ENCODE measurements at places on chromosomes 7 and 10. TPM values are rescaled to one million over a fixed set of nuclear protein-coding genes. Genes with fewer than 3 reads are reported as not detected.
A peak's percentile ranks its signal among the peaks of the same experiment; 100 is the strongest.

DNA sequence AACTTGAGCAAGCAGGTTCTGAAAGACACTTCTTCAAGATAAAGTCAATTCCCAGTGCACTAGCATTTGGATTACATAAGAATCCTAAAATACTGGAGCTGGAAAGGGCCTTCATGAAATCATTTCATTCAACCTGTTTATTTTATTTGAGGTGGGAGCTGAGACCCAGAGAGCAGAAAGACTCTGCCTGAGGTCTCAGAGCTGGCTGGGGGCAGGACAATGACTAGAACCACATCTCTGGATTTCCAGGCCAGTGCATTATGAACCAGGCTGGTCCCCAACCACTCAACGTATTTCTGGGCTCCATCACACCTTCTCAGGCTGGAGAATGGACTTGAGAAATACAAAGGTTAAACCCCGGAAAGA lies 8.4 kb downstream of the ANXA11 start:
- H3K4me3 ChIP-seq: peak overlapping the region; percentile 45
- no peaks in the 10 kb centered on the region for H3K27me3 ChIP-seq
- H3K4me1 ChIP-seq: peaks cover 85% of the 10 kb centered on the region
- H3K27ac ChIP-seq: peak overlapping the region; percentile 95
- H3K36me3 ChIP-seq: peaks cover 53% of the 10 kb centered on the region

The RPEL1 gene
- total RNA-seq: not detected

DNA sequence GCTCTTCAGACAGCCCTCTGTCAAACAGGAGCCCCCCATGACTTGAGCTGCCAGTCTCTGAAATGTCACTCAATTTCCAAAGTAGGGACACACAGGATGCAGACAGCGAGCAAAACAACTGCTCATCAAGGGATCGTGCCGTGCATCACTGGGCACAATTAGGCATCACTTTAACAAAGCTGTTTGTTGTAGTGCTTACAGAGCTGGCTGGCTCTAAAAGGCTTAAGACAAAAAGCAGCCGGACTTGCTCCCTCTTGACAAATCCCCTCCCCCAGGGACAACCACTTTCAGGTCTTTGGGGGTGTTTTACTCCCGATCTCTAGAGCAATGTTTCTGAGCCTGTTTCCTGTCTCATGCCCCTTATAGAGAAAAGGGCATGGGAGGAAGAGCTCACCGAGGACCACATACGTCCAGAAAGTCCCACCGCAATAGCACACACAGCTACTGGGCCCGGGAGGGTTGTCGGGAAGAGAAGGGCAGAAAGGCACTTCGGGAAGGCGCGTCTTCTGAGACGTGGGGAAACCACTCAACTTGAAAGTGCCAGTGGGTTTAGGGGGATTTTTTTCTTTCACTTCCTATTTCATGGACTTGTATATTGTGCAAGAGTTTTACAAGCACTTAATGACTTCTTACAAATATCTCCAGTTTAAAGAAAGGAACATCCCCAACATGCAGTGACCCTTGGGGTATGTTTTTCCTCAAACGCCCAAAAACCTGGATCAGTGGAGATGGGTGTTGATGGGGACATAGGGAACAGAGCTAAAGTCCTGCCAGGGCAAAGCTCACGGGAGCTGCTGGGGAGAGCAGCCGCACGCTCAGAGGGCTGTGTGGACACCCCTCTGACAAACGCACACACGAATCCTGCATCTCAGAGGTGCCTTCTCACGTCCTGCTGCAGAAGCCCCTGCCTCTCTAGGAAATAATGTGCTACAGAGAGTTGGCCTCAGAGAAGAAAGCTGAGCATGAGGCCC lies 27.1 kb downstream of the LRRC20 start:
- peaks cover 24% of the 10 kb centered on the region for H3K4me1 ChIP-seq
- peak overlapping the region; percentile 7 for H3K4me3 ChIP-seq
- H3K36me3 ChIP-seq: no peaks in the 10 kb centered on the region
- peak; percentile 50 for DNase-seq
- no peaks in the 10 kb centered on the region for H3K27me3 ChIP-seq
- peak overlapping the region; percentile 69 for H3K27ac ChIP-seq

- no peaks in the 10 kb centered on the region for H3K36me3 ChIP-seq
- DNase-seq: no peak
Measured at GRCh38 chr10:4535521-4535920, 290.5 kb upstream of the AKR1E2 start.

- H3K27ac ChIP-seq: no peak overlapping the region
- no peak for DNase-seq
- no peaks in the 10 kb centered on the region for H3K36me3 ChIP-seq
Measured at GRCh38 chr10:4639960-4640359, 186.0 kb upstream of the AKR1E2 start.

GRCh38 chr10:106399112-106399511 lies 765.4 kb downstream of the SORCS1 start:
- no peak overlapping the region for H3K4me3 ChIP-seq
- no peaks in the 10 kb centered on the region for H3K36me3 ChIP-seq
- no peak overlapping the region for H3K27ac ChIP-seq

The HOGA1 gene
- not detected for total RNA-seq

GRCh38 chr10:16234916-16235315 lies 201.9 kb upstream of the PTER start:
- peaks cover 2% of the 10 kb centered on the region for H3K27me3 ChIP-seq
- no peak for DNase-seq
- H3K4me1 ChIP-seq: no peaks in the 10 kb centered on the region

- H3K27me3 ChIP-seq: peaks cover 3% of the 10 kb centered on the region
- no peaks in the 10 kb centered on the region for H3K36me3 ChIP-seq
- no peaks in the 10 kb centered on the region for H3K4me1 ChIP-seq
- no peak overlapping the region for H3K27ac ChIP-seq
- DNase-seq: no peak
- H3K4me3 ChIP-seq: no peak overlapping the region
Measured at GRCh38 chr7:38506756-38507155, 124.4 kb downstream of the AMPH start.

The IDI2 gene
- total RNA-seq: not detected

DNA sequence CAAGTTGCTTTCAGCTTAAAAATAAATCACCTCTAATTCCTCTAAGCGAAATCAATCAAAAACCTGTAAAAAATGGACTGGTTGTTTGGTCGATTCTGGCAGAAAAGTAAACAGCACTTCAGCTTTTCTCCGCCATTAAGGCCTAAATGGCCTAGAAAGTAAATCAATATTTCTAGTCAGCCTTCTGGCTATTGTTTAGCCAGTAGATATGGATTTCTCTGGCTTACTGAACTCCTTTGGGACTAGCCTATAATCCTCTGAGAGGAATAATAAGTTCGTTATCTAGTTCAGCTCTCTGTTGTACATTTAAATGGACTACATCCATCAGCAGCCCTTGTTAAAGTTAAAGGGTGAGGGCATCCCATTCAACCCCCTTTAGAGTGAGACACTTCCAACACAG lies 400.1 kb upstream of the ETV1 start:
- H3K27me3 ChIP-seq: no peaks in the 10 kb centered on the region
- H3K4me1 ChIP-seq: no peaks in the 10 kb centered on the region
- H3K27ac ChIP-seq: no peak overlapping the region
- no peaks in the 10 kb centered on the region for H3K36me3 ChIP-seq

GRCh38 chr10:86970982-86971231 lies 2.6 kb downstream of the ADIRF start:
- peaks cover 10% of the 10 kb centered on the region for H3K27me3 ChIP-seq
- peak overlapping the region; percentile 63 for H3K27ac ChIP-seq
- H3K4me3 ChIP-seq: peak overlapping the region; percentile 70
- no peak for DNase-seq

The CLCN1 gene
- 0.07 TPM for total RNA-seq

- H3K27ac ChIP-seq: no peak overlapping the region
- no peak overlapping the region for H3K4me3 ChIP-seq
- no peaks in the 10 kb centered on the region for H3K27me3 ChIP-seq
- peaks cover 24% of the 10 kb centered on the region for H3K36me3 ChIP-seq
Measured at GRCh38 chr7:100469227-100470044, 5.4 kb upstream of the SPACDR start.

The NRAP gene
- not detected for total RNA-seq

The PILRA gene
- 0.90 TPM for total RNA-seq

DNA sequence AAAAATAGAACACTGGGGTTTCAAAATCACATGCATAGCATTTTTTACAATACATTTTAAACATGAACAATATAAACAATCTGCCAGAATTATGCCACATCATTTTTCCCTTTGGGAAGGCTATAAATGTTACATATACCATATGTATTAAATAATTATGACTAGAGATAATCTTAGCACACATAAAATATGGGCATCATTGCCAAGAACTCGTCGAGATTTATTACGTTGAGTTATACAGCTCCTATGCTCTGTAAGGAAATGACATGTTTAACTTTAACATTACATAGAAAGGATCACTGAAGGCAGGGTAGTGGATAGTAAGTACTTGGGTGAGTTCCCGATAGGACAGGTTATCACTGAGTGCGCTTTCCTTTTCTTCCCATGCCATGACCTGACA lies 267.8 kb downstream of the PARD3 start:
- H3K27ac ChIP-seq: no peak overlapping the region
- no peak for DNase-seq
- H3K27me3 ChIP-seq: peaks cover 2% of the 10 kb centered on the region
- no peaks in the 10 kb centered on the region for H3K4me1 ChIP-seq

DNA sequence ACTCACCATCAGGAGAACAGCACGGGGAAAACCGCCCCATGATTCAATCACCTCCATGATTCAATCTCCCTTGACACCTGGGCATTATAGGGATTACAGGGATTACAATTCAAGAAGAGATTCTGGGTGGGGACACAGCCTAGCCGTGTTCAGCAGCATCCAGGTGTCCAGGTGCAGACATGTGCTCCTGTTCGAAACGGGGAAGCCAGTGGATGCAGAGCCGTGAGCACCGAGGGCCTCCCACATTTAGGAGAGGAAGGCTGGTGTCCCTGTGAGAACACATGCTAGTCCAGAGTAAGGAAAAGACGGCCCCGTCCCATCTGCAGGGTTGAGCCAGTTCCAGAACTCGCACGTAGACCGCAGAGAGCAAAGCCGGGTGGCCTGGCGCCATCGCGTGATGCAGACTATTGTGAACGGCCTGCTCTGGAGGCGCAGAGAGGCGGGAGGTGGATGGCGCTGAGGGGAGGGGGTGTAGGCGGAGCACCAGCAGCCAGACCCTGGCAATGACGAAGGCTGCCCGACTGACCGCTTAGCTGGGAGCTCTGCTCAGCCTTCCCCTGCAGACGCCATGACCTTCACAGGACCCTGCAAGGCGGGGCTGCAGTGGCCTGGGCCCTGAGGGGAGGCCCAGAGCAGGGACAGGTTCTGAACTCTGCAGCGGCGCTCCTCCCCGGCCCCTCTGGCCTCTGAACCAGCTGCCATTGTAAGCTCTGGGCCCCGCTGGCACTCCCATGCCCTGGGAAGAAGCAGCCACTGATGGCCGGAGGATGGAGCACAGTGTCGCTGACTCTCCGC lies 141.6 kb upstream of the TCERG1L start:
- peak; percentile 9 for DNase-seq
- no peak overlapping the region for H3K27ac ChIP-seq
- H3K4me1 ChIP-seq: peaks cover 3% of the 10 kb centered on the region
- no peak overlapping the region for H3K4me3 ChIP-seq

The BICC1 gene
- total RNA-seq: not detected

DNA sequence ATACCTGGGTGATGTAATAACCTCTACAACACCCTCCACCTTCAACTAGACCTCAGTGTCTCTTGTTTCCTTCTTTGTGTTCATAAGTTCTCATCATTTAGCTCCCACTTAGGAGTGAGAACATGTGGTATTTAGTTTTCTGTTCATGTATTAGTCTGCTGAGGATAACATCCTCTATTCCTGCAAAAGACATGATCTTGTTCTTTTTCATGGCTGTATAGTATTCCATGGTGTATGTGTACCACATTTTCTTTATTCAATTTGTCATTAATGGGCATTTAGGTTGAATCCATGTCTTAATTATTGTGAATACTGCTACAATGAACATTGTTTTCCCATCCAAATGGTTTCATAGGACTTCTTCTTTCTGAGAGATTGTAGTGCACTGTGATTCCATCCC lies 135.7 kb downstream of the MBL2 start:
- no peak overlapping the region for H3K27ac ChIP-seq
- H3K27me3 ChIP-seq: no peaks in the 10 kb centered on the region
- DNase-seq: no peak

- no peaks in the 10 kb centered on the region for H3K27me3 ChIP-seq
- peak overlapping the region; percentile 11 for H3K27ac ChIP-seq
- H3K4me3 ChIP-seq: no peak overlapping the region
Measured at GRCh38 chr7:99083733-99084132, 60.2 kb downstream of the SMURF1 start.

The FAM200A gene
- 4.9 TPM for total RNA-seq

- peaks cover 5% of the 10 kb centered on the region for H3K27me3 ChIP-seq
- H3K27ac ChIP-seq: no peak overlapping the region
- H3K36me3 ChIP-seq: no peaks in the 10 kb centered on the region
- DNase-seq: no peak
Measured at GRCh38 chr10:116477986-116478664, 50.5 kb downstream of the PNLIPRP3 start.

The CNPY4 gene
- total RNA-seq: 14.0 TPM

The GPR26 gene
- total RNA-seq: not detected

The SLC16A12 gene
- total RNA-seq: not detected

DNA sequence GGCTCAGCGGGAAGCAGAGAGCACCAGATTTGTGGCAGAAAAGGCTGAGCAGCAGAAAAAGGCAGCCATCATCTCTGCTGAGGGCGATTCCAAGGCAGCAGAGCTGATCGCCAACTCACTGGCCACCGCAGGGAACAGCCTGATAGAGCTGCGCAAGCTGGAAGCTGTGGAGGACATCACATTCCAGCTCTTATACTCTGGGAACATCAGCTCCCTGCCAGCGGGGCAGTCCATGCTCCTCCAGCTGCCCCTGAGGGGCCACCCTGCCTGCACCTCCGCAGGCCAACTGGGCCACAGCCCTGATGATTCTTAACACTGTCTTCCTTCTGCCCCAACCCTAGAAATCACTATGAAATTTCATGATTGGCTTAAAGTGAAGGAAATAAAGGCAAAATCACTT lies 18.6 kb downstream of the CWF19L1 start:
- DNase-seq: no peak
- no peaks in the 10 kb centered on the region for H3K27me3 ChIP-seq
- H3K27ac ChIP-seq: no peak overlapping the region

The RNF133 gene
- not detected for total RNA-seq

GRCh38 chr7:2886900-2887299 lies 42.8 kb upstream of the GNA12 start:
- H3K4me3 ChIP-seq: no peak overlapping the region
- H3K27ac ChIP-seq: no peak overlapping the region
- no peaks in the 10 kb centered on the region for H3K36me3 ChIP-seq
- no peaks in the 10 kb centered on the region for H3K27me3 ChIP-seq
- peaks cover 4% of the 10 kb centered on the region for H3K4me1 ChIP-seq
- DNase-seq: peak; percentile 81

- H3K4me3 ChIP-seq: no peak overlapping the region
- peak; percentile 75 for DNase-seq
- peaks cover 42% of the 10 kb centered on the region for H3K27me3 ChIP-seq
- H3K36me3 ChIP-seq: no peaks in the 10 kb centered on the region
- H3K4me1 ChIP-seq: no peaks in the 10 kb centered on the region
- H3K27ac ChIP-seq: no peak overlapping the region
Measured at GRCh38 chr7:131688738-131689661, 132.6 kb upstream of the PODXL start.

The PTF1A gene
- total RNA-seq: not detected

Measured in activated CD4-positive, alpha-beta T cell treated with anti-CD3 and anti-CD28 coated beads for 36 hours (primary cell).